ENCODE measurements at places on chromosomes 2 and 18. TPM values are rescaled to one million over a fixed set of nuclear protein-coding genes. Genes with fewer than 3 reads are reported as not detected.

Gene YES1
- 63.8 TPM for polyA plus RNA-seq

Gene HOXD10
- 3.4 TPM for polyA plus RNA-seq

Gene SS18
- polyA plus RNA-seq = 37.5 TPM

Gene KYNU
- 1.0 TPM for polyA plus RNA-seq

Gene AQP12B
- polyA plus RNA-seq = 1.6 TPM

Gene GRP
- polyA plus RNA-seq = 2.9 TPM

Gene FMNL2
- 30.3 TPM for polyA plus RNA-seq

DNA sequence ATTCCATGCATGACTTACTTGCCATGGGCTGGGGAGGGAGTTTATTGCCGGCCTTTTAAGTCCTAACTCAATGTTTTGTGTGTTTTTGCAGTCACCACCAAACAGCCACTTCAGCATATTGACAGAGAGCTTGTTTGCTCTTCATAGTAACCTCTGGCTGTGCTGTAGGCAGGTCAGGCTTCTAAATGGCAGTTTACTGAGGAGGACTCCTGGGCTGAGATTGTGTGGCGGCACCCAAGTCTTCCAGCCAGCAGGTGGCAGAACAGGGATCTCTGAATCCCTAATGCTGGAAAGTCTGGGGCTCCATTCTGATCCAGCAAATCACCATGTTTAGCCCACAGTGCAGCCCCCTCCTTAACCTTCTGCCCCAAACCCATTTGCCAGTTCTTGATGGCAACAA, 121.2 kb downstream of the CAPN13 start:
- DNase-seq = no peak

DNA sequence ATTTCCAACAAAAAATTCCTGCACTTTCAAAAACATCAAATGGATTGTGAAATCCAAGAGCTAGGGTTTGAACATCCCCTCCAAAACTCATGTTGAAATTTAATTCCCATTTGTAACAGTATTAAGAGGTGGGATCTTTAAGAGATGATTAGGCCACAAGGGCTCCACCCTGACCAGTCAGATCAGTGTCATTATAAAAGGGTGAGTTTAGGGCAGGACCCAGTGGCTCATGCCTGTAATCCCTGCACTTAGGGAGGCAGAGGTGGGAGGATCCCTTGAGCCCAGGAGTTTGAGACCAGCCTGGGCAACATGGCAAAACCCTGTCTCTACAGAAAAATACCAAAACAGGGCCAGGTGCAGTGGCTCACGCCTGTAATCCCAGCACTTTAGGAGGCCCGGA, 8.9 kb downstream of the GTF3C2 start:
- no peak for DNase-seq

- no peak for DNase-seq
Measured at GRCh38 chr2:173547499-173547898, 192.8 kb downstream of the CDCA7 start.

GRCh38 chr2:236636261-236636660, 66.6 kb downstream of the ACKR3 start:
- no peak for DNase-seq

DNA sequence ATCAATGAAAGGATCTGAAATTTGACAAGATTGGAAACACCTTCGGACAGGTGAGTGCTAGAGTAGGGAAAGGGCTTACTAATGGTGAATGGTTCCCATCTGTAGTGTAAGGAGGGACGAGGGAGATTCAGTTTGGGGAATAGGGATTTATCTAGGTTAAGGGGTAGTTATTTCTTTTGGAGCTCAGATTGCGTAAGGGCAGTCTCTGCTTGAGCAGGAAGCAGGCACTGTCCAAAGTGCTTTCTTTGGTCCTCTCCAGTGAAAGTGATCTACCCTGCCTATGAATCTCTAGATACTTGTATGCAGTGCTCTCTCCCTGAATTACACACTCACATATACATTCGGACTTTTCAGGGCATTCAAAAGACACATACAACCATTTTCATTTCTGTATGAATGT, 272.9 kb upstream of the FIGN start:
- no peak for DNase-seq

GRCh38 chr2:101349893-101350662, 37.2 kb downstream of the CREG2 start:
- DNase-seq = no peak

GRCh38 chr2:172095146-172095904, 7.4 kb downstream of the DLX2 start:
- peak; percentile 37 for DNase-seq

DNA sequence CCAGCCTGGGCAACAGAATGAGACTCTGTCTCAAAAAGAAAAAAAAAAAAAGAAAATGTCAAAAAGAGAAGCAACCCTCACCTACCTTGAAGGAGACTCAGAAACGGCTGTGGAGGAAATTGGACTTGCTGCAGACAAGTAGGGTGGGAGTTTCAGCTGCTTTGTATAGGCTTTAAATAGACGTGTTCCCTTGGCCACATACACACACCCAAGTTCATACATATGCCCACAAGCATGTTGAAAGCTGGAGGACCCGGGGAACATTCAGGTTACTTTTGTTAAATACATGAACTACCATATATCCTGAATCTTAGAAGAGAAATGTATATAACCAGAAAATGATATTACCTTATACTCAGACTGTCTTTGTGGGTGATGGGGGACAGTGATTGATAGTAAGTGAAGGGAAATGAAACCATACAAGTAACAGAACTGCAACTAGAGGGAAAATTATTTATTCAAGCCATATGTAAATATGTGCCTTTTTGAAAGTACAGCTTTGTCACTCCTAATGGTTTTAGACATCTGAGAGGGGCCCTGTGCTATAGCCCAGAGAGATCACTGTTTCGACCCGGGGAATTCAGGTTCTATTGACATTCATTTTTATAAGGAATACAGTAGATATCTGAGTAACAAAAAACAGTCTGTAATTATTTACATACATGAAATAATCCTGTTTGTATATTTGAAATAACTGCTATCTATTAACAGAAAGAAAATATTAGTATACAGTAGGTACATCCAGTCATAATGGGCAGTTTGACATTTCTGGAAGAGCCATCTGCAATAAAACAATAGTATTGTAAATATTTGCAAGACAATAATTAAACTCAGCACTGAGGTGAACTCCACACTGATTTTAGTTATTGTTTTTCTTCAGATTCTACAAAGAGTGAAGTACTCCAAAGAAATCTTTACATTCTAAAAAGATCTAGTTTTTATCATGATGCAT, 48.0 kb upstream of the TGIF1 start:
- no peak for DNase-seq

GRCh38 chr18:3466045-3466444, 16.1 kb downstream of the TGIF1 start:
- peak; percentile 41 for DNase-seq

DNA sequence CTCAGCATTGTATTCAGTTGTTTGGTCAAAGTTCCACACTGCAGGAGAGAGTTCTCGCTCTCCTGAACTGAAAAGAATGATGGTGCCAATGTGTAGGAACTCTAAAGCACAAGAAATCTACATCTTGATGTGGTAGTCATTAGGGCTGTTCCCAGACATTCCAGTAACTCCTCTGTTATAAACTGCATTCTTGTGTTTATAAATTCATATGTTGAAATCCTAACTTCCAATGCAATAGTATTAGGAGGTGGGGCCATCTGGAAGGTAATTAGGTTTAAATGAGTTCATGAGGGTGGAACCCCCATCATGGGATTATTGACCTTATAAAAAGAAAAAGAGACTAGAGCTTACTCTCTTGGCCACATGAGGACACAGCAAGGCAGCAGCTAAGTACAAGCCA, 239.6 kb downstream of the CDH20 start:
- DNase-seq = no peak

DNA sequence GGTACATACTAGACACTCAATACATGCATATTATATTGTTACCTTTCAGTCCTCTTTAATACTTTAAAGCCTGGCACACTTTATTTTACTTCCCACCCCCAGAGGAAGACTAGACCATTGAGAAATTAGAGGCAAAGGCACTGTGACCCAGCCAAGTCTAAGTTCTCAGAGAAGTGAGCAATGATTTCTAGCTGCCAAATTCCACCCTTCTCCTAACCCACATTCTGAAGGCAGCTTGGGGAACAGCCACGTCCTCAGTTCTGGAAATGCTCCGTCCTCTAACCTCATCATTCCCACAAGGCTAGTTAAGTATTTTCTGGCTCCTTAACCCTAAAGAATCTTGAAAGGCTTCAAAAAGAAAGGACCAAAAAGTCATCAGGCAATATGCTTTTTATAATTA, 86.6 kb downstream of the COL5A2 start:
- DNase-seq = peak; percentile 39

GRCh38 chr18:22168360-22168921, 948 bp upstream of the GATA6 start:
- DNase-seq = no peak

GRCh38 chr18:22726469-22726868, 206.7 kb upstream of the RBBP8 start:
- no peak for DNase-seq

DNA sequence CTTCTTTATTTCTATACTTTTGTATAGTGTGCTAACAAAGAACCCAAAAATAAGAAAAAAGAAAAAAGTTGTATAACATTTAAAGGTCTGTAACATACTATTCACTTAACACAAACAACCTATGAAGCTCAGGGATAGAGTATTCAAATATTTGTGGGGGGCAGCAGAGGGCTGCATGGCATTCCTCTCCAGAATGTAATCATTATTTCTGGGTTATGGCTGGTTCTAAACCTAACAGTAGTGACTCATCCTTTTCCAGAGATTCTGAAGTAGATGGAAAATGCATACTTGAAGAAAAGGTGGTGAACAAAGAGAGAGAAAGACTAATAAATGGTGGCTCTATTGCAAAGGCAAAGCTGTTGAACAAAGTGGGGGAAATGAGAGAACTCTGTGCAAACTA, 249.4 kb downstream of the NRXN1 start:
- DNase-seq = no peak

GRCh38 chr2:96233880-96234316, 25.3 kb upstream of the STARD7 start:
- DNase-seq = no peak

DNA sequence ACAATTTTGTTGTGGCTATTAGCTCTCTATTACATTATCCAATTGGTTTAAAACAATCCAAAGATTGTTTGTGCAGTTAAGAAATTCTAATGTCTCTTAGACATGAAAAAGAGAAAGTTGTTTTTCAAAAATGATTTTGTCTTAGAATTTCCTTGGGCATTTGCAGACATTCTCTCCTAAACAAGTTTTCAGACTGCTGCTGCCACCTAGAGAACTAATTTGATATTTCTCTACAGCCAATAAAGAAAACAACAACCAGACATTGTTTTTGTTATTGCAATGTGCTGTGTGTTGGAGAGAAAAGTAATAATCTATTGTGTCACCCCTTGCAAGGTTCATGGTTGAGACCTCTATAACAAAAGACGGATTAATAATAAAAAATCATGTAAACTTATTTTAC, 119.0 kb upstream of the SYT4 start:
- DNase-seq = peak; percentile 7

DNA sequence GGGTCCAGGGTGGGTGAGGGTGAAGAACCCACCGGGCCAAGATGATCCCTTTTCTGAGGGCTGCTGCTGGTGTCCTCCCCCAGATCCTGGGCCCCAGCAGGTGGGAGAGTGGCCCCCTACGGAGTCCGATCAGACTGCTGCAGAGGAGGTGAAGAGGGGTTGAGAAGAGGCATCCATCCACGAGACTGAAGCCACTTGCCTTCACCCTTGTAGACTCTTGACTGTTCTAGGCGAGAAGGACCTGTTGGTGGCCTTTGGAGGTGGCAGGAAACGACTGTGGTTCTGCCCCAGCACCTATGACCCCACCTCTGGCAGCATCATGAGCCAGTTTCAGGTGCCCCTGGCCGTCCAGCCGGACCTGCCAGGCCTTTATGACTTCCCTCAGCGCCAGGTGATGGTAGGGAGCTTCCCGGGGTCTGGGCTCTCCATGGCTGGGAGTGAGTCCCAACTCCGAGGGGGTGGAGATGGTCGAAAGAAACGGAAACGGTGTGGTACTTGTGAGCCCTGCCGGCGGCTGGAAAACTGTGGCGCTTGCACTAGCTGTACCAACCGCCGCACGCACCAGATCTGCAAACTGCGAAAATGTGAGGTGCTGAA, 1.5 kb downstream of the TET3 start:
- no peak for DNase-seq

DNA sequence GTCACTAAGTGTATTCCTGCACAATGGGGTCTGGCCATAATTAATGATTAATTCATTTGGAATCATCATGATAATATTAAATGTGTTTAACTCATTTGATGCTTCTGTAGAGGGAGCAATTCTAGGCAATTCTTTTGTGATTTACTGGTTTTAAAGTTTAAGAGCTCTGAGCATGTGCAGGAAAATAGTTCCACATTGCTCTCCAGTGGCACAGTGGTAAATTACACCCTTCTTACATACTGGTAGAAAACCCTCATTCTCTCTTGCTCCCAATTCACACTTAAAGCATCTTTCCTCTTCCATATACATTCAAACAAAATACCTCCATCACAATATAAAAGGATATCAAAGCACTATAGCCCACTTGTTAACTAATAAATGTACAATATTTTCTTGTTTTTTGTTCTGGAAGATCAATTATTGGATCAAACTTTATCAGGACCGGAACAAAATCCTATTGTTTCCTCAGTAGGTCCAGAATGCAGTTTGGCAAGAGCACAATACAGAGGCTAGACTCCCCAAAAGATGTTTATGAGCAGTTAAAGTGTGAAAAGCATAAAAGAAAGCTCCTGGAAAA, 844.3 kb downstream of the MBD2 start:
- DNase-seq = peak; percentile 12

DNA sequence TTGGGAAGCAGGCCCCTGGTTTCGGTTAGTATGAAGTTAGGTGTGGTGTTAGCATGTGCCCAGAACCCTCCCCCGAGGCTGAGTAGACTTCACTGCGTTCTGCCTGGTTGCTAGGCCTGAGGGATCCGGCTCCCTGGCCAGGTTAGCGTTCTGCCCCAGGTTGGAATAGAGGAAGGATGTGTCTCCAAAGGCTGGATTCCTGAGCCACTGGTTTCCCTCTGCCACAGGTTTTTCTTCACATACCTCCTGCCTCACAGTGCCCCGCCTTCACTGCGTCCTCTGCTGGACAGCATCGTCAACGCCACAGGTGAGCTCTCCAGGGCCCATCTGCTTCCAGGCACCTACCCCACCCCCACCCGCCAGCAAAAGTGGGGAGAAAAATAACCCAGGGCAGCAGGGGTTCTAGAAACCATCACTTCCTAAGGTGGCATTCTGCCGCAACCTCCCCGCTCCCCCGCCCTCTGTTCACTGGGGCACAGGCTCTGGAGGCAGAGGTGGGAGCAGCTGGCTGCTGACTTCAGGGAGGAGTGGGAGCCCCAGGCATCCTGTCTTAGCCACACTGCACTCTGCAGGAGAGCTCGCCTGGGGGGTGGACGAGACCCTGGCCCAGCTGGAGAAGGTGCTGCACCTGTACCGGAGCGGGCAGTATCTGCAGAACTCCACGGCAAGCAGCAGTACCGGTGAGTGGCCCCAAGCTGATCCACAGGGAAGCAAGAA, 7.1 kb downstream of the PKDCC start:
- no peak for DNase-seq

GRCh38 chr2:105335469-105335868, 1.9 kb upstream of the C2orf49 start:
- no peak for DNase-seq
